Renal cortical epithelial cell (primary cell): ENCODE measurements at places on chromosomes 16 and 17. TPM values are rescaled to one million over a fixed set of nuclear protein-coding genes. Genes with fewer than 3 reads are reported as not detected.

OTOP2 gene
- not detected in 2 replicates for total RNA-seq

NOMO2 gene
- 62.3 and 92.1 TPM in 2 replicates for total RNA-seq

VASN gene
- 10.6 and 47.0 TPM in 2 replicates for total RNA-seq

HLF gene
- 0.52 and 1.9 TPM in 2 replicates for total RNA-seq

PNMT gene
- total RNA-seq = 0.25 TPM in 1 of 2 replicates, not detected in the other

UBE2I gene
- total RNA-seq = 64.3 and 90.0 TPM in 2 replicates

ANKRD40CL gene
- total RNA-seq = not detected in 2 replicates

KRT20 gene
- not detected in 2 replicates for total RNA-seq

ATP1B2 gene
- 0.30 TPM in 1 of 2 replicates, not detected in the other for total RNA-seq

CHST4 gene
- not detected in 2 replicates for total RNA-seq

CLEC3A gene
- not detected in 2 replicates for total RNA-seq

EVPLL gene
- 0.10 TPM in 1 of 2 replicates, not detected in the other for total RNA-seq

LITAFD gene
- not detected in 2 replicates for total RNA-seq

ABCA6 gene
- total RNA-seq = 0.50 TPM in 1 of 2 replicates, not detected in the other

KIF18B gene
- 0.15 and 0.87 TPM in 2 replicates for total RNA-seq

GRCh38 chr16:48262631-48263030, 15.3 kb upstream of the ABCC11 start:
- DNase-seq = no peak

DNA sequence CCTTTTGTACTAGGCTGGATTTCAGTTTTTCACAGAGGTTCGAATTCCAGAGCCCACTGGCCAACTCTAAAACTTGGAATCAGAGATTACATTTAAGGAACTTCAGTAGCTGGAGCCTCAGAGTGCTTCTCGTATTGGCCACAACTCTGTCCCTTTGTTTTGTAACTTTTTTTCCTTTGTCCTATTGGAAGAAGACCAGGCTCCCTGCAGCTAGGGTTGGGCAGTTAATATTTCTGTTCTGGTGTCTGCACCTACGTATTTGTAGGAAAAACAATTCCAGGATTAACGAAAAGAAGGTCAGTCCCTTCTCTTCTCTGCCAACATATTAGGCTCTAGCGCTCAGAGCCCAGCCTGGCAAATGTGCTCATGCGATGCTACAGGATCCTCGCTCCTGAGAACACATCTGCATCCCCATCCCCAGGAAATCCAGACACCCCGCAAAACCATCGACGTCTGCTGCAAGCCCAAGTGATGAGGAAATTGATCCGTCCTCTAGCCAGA, 1.9 kb downstream of the CDH11 start:
- no peak for DNase-seq

- DNase-seq = peak; percentile 64
These were observed 160.4 kb downstream of the CMIP start for GRCh38 chr16:81604960-81605383.

GRCh38 chr16:56279132-56279531, 87.8 kb downstream of the GNAO1 start:
- no peak for DNase-seq

DNA sequence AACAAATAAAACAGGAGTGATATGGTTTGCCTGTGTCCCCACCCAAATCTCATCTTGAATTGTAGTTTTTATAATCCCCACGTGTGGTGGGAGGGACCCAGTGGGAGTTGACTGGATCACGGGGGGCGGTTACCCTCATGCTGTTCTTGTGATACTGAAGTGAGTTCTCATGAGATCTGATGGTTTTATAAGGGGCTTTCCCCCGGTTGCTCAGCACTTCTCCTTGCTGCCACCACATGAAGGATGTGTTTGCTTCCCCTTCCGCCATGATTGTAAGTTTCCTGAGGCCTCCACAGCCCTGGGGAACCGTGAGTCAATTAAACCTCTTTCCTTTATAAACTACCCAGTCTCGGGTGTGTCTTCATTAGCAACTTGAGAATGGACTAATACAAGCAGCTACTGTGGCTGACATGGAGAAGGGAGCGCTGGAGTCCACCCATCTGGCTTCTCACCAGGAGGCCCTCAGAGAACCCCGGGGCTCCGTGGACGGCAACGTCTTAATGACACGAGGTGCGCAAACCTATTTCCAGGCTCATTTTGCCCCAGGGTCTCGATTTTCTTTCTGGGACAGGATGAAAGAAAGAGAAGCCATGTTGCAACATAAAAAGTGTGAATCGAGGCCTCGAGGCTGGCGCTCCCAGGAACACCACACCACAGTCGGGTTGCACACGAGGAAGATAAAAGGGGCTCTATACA, 129.5 kb downstream of the DYNLRB2 start:
- no peak for DNase-seq

DNA sequence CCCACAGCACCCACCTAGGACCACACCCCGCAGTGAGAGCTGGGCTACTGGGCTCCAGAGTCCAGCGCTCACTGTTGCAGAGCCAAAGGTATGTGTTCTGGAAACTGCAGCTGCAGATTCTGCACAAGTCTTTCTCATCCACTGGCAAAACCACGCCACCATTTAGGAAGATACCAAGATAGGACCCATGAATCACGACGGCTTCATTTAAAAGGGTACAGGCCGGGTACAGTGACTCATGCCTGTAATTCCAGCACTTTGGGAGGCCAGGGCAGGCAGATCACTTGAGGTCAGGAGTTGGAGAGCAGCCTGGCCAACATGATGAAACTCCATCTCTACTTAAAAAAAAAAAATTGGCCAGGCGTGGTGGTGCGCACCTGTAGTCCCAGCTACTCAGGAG, 18.8 kb downstream of the FOXF1 start:
- DNase-seq = no peak

- peak; percentile 27 for DNase-seq
These were observed 3.4 kb downstream of the CEP295NL start for GRCh38 chr17:78899361-78900260.

- DNase-seq = no peak
These were observed 171.9 kb upstream of the AXIN2 start for GRCh38 chr17:65733314-65733713.

GRCh38 chr17:72887917-72888316, 204.6 kb downstream of the SLC39A11 start:
- no peak for DNase-seq

GRCh38 chr17:50425682-50426471, at the start of gene ACSF2:
Gene ACSF2, plus strand, starts transcription at chr17:50426218. Its CDS starts 44 bp downstream, at chr17:50426262.
- DNase-seq = no peak

GRCh38 chr17:7022781-7023571, at the start of gene BCL6B:
Gene BCL6B, plus strand, starts transcription at chr17:7023050. Its CDS starts 622 bp downstream, at chr17:7023672.
- DNase-seq = no peak

- DNase-seq = peak; percentile 93
These were observed 24.3 kb upstream of the KRT20 start for GRCh38 chr17:40909351-40909750.

- no peak for DNase-seq
These were observed at the start of gene ATP2A1 for GRCh38 chr16:28878083-28878926. Gene ATP2A1, plus strand, starts transcription at chr16:28878488. Its CDS starts 184 bp downstream, at chr16:28878672.

- DNase-seq = no peak
These were observed 2.1 kb upstream of the NRN1L start for GRCh38 chr16:67882374-67883145.

DNA sequence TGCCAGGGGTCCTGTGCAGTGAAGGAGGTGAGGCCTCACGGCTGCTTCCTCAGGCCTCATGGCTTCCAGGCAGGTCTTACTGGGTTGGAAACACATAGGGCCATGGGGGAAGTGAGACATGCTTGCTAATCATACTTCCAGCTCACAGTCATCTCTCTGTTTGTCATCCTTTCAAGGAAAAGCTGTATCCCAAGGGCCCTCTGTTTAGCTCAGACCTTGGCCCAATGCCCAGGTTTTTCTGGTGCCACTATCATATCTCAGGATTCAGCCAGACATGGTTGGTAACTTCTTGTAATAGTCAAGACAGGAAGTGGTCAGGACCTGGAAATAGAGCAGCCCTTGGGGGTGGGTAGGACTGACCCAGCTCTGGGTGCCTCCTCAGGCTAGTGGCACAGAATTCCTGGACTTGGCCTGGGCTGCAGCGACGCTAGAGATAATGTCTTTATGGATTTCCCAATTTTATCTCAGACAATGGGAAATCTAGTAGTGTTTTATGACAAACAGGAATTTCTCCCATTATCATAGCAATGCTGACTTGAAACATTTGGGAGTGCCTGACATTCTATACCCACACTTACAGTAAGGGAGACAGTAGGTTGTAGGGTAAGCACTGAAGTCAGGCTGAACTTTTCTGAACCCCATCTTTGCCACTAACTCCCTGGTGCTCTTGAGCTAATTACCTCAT, 13.5 kb upstream of the ITGB3 start:
- peak; percentile 100 for DNase-seq

GRCh38 chr16:6356911-6357310, 975.7 kb upstream of the RBFOX1 start:
- DNase-seq = no peak

- no peak for DNase-seq
These were observed 21.9 kb downstream of the UNC13D start for GRCh38 chr17:75822119-75822799.

DNA sequence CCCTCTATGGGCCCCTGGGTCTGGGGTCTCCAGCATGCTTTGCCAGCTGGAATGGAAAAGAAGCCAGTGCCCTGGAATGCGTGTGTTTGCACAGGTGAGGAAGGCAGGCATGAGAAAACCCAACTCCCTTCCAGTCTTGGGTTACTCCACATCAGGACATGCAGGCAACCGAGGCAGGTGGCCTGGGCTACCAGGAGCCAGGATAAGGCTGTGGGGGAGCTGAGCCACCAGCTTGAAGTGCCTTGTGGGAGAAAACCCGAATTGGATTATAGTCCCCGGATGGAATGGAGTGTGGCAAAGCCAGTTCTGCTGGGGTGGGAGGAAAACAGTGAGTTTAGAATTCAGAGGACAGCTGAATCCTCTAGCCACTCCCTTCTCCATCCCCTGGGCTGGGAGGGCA, 7.2 kb downstream of the SRCIN1 start:
- DNase-seq = peak; percentile 70

- DNase-seq = no peak
These were observed 6.0 kb downstream of the ZCCHC14 start for GRCh38 chr16:87486713-87487247.

DNA sequence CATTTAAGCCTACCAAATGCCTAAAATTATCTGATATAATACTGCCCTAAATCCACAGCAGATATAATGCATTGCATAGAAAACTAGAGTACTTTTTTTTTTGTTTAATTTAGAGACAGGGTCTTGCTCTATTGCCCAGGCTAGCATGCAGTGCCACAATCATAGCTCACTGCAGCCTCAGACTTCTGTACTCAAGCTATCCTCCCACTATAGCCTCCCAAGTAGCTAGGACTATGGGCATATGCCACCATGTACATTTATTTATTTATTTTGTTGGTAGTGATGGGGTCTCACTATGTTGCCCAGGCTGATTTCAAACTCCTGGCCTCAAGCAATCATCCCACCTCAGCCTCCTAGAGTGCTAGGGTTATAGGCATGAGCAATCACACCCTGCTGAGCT, 20.0 kb downstream of the BRCA1 start:
- no peak for DNase-seq

DNA sequence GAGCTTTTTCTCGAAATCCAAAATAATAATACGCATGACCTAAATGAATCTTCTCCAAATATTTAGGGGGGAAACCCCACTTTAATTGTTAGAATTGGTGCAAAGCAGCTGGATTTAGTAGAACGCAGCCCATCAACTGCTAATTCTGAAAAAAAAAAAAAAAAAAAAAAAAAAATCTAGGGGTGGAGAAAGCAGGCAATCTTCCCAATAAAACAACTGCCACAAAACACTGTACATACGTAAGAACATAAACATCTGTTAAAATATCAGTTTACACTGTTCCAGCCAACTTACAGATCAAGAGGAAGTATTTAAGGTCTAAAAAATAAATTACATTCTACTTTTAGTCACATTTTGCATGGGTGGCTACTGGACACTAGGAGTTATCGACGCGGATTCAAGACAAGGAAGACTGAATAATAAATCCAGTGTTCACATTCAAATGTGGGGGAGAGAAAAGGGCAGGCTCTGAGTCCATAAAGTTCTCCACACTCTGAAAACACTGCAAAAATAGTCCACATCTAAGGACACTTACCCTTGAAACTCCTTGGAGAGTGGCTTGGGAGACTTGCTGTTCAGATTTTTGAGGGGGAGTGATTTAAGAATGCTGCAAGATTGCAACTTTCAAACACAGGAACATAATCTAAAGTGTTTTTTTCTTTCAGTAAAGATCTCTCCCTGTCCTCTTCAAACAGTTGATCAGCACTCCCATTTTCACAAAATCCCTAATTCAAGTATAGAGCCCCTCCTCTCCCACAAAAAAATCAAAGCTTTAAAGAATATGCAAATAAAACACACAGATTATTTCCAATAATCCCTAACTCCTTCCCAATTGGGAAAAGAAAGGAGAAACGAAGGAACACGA, 1.3 kb downstream of the APPBP2 start:
- peak; percentile 21 for DNase-seq

- peak; percentile 83 for DNase-seq
These were observed 73.8 kb upstream of the HNF1B start for GRCh38 chr17:37818689-37819088.

- DNase-seq = no peak
These were observed 665 bp upstream of the GRIN2C start for GRCh38 chr17:74860229-74860871.

- no peak for DNase-seq
These were observed at the start of gene P2RX1 for GRCh38 chr17:3915995-3916696. Gene P2RX1, minus strand, starts transcription at chr17:3916465. Its CDS starts 240 bp downstream, at chr17:3916225.

DNA sequence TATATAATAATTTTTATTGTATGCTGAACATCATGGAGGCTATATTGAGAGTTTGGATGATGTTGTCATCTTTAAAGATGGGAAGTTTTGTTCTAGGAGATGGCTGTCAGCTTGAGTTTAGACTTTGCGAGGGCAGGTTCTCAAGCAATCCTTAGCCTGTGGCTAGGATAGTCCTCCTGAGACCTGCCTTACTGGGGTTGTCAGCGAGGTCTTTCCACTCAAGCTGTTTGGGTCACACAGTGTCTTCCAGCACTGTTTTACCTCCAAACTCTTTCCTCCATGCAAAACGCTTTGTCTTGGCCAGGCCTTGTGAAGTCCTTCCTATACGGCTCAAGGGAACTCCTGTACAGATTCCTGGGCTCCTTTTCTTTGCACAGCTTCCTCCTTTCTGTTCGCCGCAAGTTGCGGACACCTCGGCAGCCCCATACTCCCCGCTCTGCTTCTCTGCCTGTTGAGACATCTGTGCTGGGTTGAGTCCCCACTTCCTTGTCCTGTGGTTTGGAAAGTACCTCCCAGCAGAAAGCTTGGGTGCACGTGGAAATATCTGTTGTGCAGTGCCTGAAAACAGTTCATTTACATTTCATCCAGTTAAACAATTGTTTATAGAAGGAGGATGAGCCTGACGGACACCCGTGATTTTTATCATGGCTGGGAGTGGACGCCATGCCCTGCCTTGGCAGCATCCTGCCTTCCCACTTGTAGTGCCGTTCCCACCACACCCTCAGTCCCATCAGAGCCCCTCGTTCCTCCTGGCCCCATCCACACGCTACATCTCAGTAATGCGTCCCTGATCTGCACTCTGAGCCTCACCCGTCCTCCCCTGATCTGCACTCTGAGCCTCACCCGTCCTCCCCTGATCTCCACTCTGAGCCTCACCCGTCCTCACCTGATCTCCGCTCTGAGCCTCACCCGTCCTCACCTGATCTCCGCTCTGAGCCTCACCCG, 55.0 kb upstream of the CBFA2T3 start:
- DNase-seq = no peak

DNA sequence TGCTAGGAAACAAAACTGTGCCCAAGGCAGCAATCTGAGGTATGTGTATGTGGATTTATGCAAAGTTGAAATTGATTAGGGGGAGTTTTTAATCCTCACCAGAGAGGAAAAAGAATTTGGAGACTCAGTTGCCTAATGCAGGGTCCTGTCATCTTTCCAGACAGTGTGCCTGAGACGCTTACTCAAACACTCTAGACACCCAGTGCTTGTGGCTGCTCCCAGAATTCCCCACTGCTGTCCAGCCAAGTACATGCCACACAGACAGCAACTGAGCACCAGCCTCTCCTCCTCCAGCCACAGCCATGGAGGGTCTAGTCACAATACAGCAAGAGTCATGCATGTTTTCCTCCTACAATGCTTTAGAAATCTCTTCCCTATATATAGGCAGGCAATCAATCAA, 118.1 kb downstream of the HIC1 start:
- DNase-seq = no peak
